ENCODE measurements at places on chromosomes 5 and 9. TPM values are rescaled to one million over a fixed set of nuclear protein-coding genes. Genes with fewer than 3 reads are reported as not detected.

- no peak for DNase-seq
Measured at GRCh38 chr5:33933723-33934169, 2.4 kb upstream of the RXFP3 start.

DNA sequence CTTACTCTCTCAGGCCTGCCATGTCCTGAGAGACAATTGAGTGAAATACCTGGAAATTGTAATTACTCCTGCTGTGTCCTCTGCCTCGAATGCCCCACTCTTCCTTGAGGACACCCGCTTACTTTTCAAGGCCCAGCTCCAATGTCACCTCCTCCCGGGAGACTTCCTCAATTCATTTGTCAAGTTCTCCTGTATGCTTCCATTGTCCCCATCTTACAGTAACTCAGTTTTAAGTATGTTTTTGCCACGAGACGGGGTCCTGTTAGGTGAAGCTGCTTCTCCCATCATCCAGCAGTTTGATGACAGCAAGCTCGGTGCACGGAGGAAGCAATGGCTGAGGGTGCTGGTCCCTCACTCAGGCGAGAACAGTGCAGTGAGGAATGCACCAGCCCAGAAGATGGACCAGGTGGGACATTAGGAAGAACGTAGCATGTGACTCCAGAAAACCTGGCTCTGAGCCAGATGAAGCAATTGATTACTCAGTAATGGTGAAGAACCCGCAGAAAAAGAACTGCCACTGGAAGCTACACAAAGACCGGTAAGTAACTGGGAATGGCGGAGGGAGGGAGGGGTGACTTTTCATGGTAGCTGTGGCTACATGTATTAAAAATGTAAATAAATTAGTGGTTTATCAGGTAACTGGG, 274.8 kb downstream of the DENND1A start:
- no peak for DNase-seq

GRCh38 chr5:6251565-6252102, 126.7 kb downstream of the MED10 start:
- no peak for DNase-seq

- no peak for DNase-seq
Measured at GRCh38 chr9:87661241-87661640, 64.7 kb upstream of the CTSL start.

The UNC5A gene
- total RNA-seq = not detected

The DDX4 gene
- total RNA-seq = 0.28 TPM

The OTP gene
- not detected for total RNA-seq

Measured in activated naive CD8-positive, alpha-beta T cell treated with anti-CD3 and anti-CD28 coated beads, Interleukin-2, amount 10 ng/mL, durations not matched to agents 7 days and 5 days (primary cell).